ENCODE measurements at places on chromosomes 5 and 9. TPM values are rescaled to one million over a fixed set of nuclear protein-coding genes. Genes with fewer than 3 reads are reported as not detected.

GRCh38 chr5:157550663-157551062 lies 24.9 kb downstream of the ADAM19 start:
- H3K36me3 ChIP-seq = 0 out of 2 replicates have a peak, but pooled peaks cover 4% of the 10 kb centered on the region
- no peaks in the 10 kb centered on the region for H3K27me3 ChIP-seq
- 0 out of 2 replicates have a peak overlapping the region, but pooled peaks have one; percentile 18 for H3K4me3 ChIP-seq
- H3K4me1 ChIP-seq = peaks cover 56% of the 10 kb centered on the region
- H3K27ac ChIP-seq = no peak overlapping the region

DNA sequence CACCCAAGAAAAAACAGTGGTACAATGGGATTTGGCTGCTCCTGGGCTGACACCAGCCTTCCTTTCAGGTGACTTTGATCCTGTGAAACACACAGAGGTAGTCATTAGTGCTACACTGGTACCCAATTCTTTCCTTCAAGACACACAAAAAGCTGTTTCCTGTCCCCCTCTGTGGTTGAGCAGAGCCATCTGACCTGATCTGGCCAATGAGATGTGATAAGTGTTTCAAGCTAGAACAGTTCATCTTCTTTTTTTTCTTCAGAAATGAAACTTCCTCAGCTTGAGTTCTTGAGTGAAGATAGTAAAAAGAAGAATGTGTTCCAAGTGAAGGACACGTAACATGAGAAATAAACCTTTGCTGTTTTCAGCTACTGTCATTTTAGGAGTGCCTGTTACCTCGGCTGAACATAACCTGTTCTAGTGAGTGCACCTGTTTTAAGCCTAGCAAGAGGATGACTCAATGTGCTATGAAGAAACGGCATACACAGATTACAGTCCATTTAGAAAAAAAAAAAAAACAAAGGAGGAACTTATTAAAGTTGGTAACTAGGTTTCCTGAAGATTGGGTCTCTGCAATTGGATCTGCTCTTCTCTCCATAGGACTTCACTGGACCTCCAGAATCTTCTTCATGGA lies 287.8 kb downstream of the GAS1 start:
- H3K27me3 ChIP-seq = no peaks in the 10 kb centered on the region
- no peaks in the 10 kb centered on the region for H3K36me3 ChIP-seq
- H3K4me1 ChIP-seq = no peaks in the 10 kb centered on the region

DNA sequence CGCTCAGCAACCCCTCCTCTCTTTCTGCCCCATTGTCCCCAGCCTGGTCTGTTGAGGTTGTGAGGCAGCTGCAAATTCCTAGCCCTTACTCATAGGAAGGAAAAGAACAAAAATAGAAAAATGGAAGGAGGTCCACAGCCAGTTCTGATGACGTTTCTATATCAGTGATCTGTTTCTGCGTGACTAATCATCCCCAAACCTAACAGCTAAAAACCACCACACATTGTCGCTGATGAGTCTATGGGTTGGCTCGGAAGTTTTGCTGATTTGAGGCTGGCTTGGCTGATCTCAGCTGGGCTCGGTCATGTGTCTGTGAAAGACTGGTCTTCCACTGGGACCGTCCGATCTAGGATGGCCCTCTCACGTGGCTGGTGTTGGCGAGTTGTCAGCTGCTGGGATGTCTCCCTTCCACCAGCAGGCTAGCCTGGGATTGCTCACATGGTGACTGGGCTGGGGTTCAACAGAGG lies 200.6 kb upstream of the ZNF618 start:
- no peaks in the 10 kb centered on the region for H3K4me1 ChIP-seq
- no peak overlapping the region for H3K27ac ChIP-seq
- H3K36me3 ChIP-seq = no peaks in the 10 kb centered on the region
- H3K4me3 ChIP-seq = no peak overlapping the region
- no peak for DNase-seq

GRCh38 chr5:107779437-107779836 lies 108.7 kb upstream of the EFNA5 start:
- H3K36me3 ChIP-seq = no peaks in the 10 kb centered on the region
- DNase-seq = no peak
- no peak overlapping the region for H3K27ac ChIP-seq
- no peaks in the 10 kb centered on the region for H3K4me1 ChIP-seq
- no peaks in the 10 kb centered on the region for H3K27me3 ChIP-seq

- H3K36me3 ChIP-seq = no peaks in the 10 kb centered on the region
- no peak for DNase-seq
- H3K27me3 ChIP-seq = no peaks in the 10 kb centered on the region
- no peaks in the 10 kb centered on the region for H3K4me1 ChIP-seq
Measured at GRCh38 chr5:120769312-120769872, 305.3 kb downstream of the PRR16 start.

- 0 out of 2 replicates have a peak, but pooled peaks cover 1% of the 10 kb centered on the region for H3K27me3 ChIP-seq
- no peaks in the 10 kb centered on the region for H3K36me3 ChIP-seq
- no peak for DNase-seq
- no peaks in the 10 kb centered on the region for H3K4me1 ChIP-seq
- H3K4me3 ChIP-seq = no peak overlapping the region
- no peak overlapping the region for H3K27ac ChIP-seq
Measured at GRCh38 chr9:98485706-98486105, 223.0 kb downstream of the GABBR2 start.

GRCh38 chr5:16169550-16169949 lies 10.0 kb downstream of the MARCHF11 start:
- no peaks in the 10 kb centered on the region for H3K36me3 ChIP-seq
- H3K4me3 ChIP-seq = no peak overlapping the region
- H3K4me1 ChIP-seq = no peaks in the 10 kb centered on the region
- no peak for DNase-seq

DNA sequence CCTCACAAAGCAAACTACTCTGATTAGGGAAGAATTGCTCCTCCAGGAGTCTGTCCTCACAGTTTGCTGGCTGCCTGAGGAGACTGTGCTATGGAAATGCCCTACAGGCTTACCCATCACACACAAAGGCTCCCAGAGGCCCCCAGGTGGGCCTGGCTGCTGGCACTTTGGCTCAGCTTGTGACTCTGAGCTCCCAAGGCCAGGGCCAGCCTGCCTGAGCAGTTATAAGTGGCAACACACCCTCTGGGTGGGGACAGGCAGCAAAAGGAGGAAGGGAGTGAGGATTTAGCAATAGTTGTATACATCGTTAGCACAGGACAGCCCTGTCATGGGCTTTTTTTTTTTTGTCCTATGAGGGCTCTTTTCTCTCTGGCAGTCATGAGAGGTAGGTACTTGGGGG lies 103.5 kb downstream of the DAPK1 start:
- H3K27ac ChIP-seq = no peak overlapping the region
- DNase-seq = no peak
- H3K36me3 ChIP-seq = no peaks in the 10 kb centered on the region
- H3K27me3 ChIP-seq = no peaks in the 10 kb centered on the region
- H3K4me3 ChIP-seq = no peak overlapping the region
- H3K4me1 ChIP-seq = peaks cover 9% of the 10 kb centered on the region

DNA sequence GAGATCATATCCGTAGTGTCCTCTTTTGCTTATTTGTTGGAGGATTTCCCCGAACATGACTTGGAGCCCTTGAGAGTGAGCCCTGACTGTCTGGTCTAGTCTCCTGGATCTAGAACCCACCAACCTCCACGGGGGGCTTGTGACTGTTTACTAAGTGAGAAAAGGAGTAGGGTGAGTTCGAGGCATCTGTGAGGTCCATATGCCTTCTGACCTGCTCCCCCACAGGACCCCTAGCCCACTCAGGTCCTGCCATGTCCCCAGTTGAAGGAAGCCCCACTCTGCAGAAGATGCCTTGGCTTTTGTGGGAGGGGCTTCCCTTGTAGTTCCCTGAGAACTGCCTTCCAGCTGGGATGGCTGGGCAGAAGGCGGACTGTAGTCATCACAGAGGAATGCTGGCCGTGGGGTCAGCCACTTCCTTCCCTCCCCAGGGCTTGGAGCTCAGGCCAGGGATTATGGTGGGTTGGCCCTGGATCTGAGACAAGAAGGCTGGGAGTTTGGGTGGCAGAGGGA lies 7.0 kb upstream of the IRF1 start:
- no peak for DNase-seq
- H3K4me1 ChIP-seq = peaks cover 46% of the 10 kb centered on the region
- H3K27me3 ChIP-seq = no peaks in the 10 kb centered on the region
- H3K4me3 ChIP-seq = peak overlapping the region; percentile 85
- no peaks in the 10 kb centered on the region for H3K36me3 ChIP-seq
- peak overlapping the region; percentile 63 for H3K27ac ChIP-seq

SH3GL2 gene
- total RNA-seq = not detected

EMB gene
- 48.9 TPM for total RNA-seq

TMEM245 gene
- 19.2 TPM for total RNA-seq

NTRK2 gene
- total RNA-seq = 0.59 TPM

TMEM215 gene
- not detected for total RNA-seq

LCN6 gene
- total RNA-seq = not detected

Measured in GM12878 (cell line).